ENCODE measurements at places on chromosomes 5 and 9.

DNA sequence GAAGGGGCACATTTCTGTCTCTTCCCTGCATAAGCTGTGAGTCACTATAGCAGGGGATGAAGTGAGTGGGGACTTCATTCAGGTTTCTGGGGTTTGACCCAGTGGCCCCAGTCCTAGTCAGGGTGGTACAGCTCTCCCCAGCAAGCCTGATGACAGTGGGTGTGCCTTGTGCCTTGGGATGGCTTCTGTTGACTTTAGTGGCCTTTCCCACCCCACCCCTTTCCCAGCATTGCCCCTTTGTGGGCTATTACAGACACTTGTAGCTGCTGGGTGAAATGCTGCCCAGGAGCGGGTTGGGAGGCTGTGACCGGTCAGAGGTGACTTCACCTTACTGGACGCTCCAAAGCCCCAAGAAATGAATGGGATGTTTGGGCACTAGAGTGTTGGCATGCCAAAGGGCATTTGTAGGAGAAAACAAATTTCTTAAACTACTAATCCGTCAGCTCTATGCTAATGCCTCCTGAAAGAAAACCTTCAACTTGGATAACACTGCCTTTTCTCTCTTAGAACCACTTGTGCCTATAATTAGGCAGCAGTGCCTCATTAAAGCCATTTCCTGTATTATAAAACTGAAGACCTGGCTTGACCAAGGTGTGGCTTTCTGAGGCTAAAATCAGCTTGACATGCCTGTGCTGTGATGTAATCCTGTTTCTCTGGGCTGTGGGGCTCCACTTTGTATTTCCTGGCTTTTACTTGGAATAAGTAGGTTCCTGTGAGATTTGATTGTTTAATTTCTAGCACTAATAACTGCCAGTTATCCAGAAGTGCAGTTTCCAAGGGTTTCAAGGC is 119.0 kb upstream of the SLC25A48 start:
- DNase-seq = no peak

GRCh38 chr9:75451505-75451904 is 363.2 kb downstream of the OSTF1 start:
- DNase-seq = no peak

- no peak for DNase-seq
Observed at GRCh38 chr5:142561029-142561428, 124.9 kb downstream of the FGF1 start.

DNA sequence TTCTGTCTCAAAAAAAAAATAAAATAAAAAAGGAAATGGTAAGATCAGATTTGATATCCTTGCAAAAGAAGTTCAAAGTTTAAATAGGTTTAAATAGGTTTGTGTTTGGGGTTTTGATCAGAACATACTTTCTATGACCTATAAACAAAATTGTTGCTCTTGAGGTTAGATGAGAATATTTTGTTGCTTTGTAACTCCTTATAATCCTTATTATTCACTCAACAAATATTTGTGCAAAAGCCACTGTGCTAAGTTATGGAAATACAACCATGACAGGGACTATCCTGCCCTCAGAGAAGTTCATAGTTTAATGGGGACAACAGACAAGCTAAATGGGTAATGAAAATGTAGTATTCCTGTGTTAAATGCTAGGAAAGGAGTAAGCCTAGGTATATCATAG is 71.5 kb downstream of the INVS start:
- no peak for DNase-seq

- no peak for DNase-seq
Observed at GRCh38 chr9:5988265-5988664, 27.2 kb downstream of the RANBP6 start.

- DNase-seq = no peak
Observed at GRCh38 chr9:126790561-126790960, 14.3 kb upstream of the ZBTB43 start.

DNA sequence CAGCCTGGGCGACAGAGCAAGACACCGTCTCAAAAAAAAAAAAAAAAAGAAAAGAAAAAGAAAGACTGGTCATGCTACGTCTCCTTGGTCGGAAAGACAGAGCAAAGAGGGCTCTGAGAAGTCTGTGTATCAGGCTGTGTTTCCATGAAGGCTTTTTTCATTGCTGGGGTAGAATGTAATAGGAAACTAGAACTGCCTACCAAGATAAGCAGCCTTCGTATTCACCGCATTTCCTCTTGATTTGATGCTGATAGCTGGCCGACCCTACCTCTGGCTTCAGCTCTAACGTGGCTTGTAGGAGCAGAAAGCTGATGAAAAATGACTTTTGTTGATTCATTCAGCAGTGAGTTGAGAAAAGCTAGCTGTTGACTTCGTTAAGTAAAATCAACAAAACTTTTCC is 17.4 kb downstream of the SLC1A3 start:
- no peak for DNase-seq

DNA sequence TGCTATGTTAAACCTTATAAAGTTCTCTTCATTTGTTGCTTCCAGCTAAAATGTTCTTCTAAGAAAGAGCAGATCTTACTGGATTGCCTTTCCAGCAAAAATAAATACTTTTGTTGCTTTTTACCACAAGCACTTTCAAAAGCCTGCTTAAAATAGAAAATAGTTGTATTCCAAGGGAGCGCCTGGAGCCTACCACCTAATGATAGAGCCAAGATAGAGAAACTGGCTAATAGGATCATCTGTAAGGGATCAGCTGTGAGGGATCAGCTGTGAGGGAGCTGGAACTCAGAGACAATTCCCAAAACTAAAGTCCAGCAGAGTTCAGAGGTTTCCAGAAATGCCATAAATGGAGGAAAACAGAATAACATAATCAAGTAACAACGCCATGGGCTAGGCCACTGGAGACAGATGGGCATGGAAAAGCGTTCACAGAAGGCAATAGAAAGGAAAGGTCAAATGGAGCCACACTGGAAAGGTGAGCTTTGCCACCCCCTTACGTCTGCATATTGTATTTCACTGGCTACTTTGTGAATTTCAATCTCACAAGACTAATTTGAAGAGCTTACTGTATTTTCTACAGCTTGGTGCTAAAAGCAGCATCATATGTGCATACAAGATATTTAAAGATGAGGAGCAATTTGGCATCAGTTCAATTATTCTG is 140.6 kb upstream of the TLE4 start:
- no peak for DNase-seq

GRCh38 chr5:93874491-93874890 is 133.1 kb upstream of the POU5F2 start:
- DNase-seq = no peak

- no peak for DNase-seq
Observed at GRCh38 chr5:34736445-34737115, 80.5 kb downstream of the RAI14 start.

- DNase-seq = no peak
Observed at GRCh38 chr9:131100445-131100844, 4.1 kb downstream of the AIF1L start.

- peak; percentile 11 for DNase-seq
Observed at GRCh38 chr5:35089334-35090314, 41.9 kb upstream of the AGXT2 start.

- DNase-seq = no peak
Observed at GRCh38 chr5:145637396-145637795, 197.7 kb downstream of the PRELID2 start.

GRCh38 chr9:133876144-133876543 is 116.0 kb downstream of the VAV2 start:
- DNase-seq = no peak

- no peak for DNase-seq
Observed at GRCh38 chr9:137986268-137987099, 108.9 kb downstream of the CACNA1B start.

- no peak for DNase-seq
Observed at GRCh38 chr9:135214706-135215105, 127.2 kb downstream of the OLFM1 start.

DNA sequence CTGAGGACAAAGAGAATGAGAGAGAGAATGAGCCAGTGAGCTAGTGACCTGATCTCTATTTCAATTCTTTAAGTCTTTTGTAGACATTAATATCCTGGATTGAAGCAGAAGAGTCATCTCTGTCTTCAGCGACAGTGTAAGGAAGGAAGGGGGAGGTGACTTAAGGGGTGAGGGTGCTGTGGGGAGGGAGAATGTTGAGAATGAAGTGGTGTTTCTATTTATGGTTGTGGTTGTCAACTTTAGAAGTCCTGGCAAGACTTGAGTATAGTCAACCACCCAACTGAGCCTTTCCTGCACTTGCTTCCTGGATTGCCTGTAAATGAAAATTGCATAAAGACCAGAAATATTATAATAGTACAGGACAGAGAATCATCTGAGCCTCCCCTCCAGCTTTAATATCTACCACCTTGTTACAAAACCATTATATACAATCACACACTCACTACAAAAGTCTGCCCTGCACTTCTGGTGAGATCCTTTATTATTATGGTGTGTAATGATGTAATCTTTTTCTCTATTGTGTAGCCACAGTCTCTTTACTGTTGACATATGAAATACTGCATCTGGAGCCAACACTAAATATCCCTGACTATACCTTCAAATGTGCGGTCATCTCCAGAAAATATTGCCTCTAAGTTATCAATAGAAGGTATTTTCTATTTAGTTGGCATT is 91.7 kb downstream of the NTRK2 start:
- DNase-seq = no peak

- no peak for DNase-seq
Observed at GRCh38 chr5:107616213-107616612, 54.5 kb downstream of the EFNA5 start.

GRCh38 chr9:81474125-81474524 is 215.2 kb downstream of the TLE1 start:
- DNase-seq = no peak

- no peak for DNase-seq
Observed at GRCh38 chr5:127582773-127583370, 65.4 kb downstream of the PRRC1 start.

- DNase-seq = no peak
Observed at GRCh38 chr9:126957687-126958053, 43.1 kb downstream of the RALGPS1 start.

DNA sequence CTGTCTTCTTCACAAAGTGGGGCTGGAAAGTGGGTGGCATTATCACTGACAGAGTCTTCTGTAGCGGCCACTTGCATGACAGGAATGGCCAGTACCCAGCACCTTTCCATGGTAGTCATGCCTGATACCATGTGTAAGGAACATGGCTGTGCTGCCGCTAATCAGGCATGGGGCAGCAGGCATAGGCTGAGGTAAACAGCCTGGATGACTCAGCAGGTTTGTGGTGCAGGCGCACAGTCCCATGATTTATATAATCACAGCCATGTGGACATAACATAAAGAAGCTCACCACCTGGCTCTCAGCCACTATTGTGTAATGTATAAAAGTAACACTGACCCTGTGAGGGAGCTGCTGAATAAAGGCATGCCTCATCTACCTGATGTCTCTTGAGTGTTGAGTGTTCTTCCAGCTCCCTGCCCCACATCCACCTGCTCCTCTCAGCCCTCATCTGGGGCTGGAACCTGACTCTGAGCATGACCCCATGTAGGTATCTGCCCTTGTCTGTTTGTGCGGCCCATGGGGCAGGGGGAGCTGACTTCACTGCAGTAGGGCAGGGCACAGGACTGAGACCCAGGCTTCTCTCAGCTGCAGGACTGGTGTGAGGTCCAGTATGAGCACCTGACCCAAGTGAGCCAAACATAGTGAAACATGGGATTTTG is 13.2 kb upstream of the ICE1 start:
- DNase-seq = no peak

GRCh38 chr5:78547731-78548615 is 100.6 kb downstream of the LHFPL2 start:
- DNase-seq = no peak

DNA sequence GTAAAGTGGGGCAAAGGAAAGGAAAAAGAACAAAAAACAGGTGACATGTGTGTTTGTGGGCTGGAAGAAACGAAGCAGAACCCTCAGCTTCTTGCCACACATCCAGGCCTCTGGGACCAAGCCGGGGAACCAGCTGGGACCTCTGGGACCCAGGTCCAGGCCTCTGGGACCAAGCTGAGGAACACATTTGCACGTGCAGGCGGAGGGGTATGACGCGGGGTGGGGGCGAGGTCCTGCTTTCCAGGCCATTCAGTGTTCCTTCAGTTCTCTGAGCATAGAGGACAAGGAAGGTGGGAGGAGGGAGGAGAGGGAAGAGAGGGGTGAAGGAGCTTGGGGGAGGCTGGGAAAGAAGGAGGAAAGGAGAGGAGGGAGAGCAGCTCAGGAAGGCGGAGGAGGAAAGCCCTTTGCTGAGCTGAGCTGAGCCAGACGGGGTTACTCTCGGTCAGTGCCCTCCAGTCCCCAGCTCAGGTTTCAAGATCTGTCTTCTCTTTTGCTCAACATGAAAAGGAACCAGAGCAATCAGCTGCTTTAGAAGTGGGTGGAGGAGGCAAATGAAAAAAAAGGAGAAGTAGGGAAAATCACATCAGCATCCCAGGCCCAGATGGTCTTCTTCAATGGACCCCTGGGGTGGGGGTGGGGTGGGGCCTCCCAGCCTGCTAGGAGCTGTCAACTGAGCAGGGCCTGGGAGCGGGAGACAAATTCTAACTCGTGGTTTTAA is 59.1 kb downstream of the ABCA1 start:
- DNase-seq = no peak

DNA sequence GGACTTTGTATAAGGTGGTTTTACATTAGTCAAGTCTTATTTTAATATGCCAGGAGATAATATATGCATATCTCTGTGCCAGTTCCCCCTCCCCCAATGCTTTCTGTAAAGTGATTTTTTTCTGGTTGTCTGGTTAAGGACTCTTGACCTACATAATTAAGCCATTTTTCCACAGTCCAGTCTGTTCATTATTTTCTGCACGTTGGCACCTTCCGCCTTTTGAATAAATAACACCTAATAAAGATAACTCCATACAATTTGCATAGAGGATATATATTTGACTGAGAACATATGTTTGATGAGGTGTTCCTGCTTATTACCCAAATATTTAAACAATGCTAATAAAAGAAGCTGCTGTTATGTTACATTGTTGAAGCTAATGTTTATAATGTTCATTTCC is 320.9 kb downstream of the DMAC1 start:
- DNase-seq = no peak

DNA sequence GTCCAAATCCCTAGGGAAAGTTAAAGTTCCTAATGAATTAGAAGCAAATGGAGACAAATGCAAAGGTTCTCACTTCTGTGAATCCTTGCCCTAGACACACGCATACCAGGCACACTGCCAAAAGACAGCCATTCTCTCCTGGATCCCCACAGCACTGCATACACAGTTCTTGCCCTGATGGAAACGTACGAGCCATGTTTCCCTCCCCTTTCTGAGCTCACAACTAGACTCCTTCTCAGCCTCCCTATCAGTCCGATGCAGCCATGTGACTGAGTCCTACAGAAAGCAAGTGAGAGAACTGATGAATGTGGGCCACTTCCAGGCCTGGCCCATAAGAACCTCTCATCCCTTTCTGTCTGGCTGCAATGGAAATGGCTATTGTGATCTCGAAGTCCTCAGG is 92.0 kb downstream of the ZNF608 start:
- DNase-seq = no peak

GRCh38 chr9:69585571-69585970 is 86.6 kb downstream of the APBA1 start:
- no peak for DNase-seq

- DNase-seq = no peak
Observed at GRCh38 chr5:100758780-100759179, 144.3 kb downstream of the ST8SIA4 start.

GRCh38 chr5:150303660-150304386 is 1.1 kb upstream of the ARSI start:
- DNase-seq = no peak

- DNase-seq = no peak
Observed at GRCh38 chr9:110031511-110032173, 176.3 kb downstream of the C9orf152 start.

- no peak for DNase-seq
Observed at GRCh38 chr5:115379622-115380344, 83.3 kb upstream of the CCDC112 start.

GRCh38 chr9:134539586-134540194 is 101.9 kb upstream of the COL5A1 start:
- no peak for DNase-seq

GRCh38 chr9:105296877-105297287 is 52.4 kb downstream of the SLC44A1 start:
- DNase-seq = no peak

Data from stimulated activated CD4-positive, alpha-beta T cell treated with anti-CD3 and anti-CD28 coated beads, Interleukin-1b, Interleukin-23, amount 100 ng/mL, for 1 hour (primary cell).